ENCODE measurements at places on chromosomes 4 and X.
A peak's percentile ranks its signal among the peaks of the same experiment; 100 is the strongest.

GRCh38 chr4:101128473-101128872 lies 218.9 kb downstream of the PPP3CA start:
- DNase-seq, result no peak

- DNase-seq, result peak; percentile 88
Observed at GRCh38 chrX:72306851-72307645, 1.3 kb upstream of the CITED1 start.

- DNase-seq, result no peak
Observed at GRCh38 chr4:47642985-47643760, 158.1 kb downstream of the ATP10D start.

GRCh38 chrX:153848325-153848724 lies 18.0 kb upstream of the PDZD4 start:
- no peak for DNase-seq

DNA sequence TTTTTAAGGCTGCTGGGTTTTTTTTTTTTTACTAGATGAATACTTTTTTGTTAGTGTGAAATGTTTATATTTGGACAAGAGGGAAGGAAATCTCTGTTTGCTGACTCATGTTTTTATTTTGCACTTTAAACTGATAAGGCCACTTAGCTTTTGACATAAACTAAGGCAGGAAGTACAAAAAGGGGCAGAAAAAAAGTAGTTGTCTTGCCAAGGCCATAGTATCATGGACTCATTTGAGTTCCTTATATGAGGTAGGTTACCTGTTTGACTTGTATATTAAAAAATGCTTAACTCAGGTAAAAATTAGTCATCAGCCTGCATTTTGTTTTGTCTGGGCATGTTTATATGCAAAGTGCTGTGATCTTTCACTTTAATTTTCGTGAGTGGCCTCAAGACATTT lies 26.0 kb downstream of the SMAD1 start:
- DNase-seq, result no peak

GRCh38 chr4:118718511-118719170 lies 33.4 kb downstream of the METTL14 start:
- no peak for DNase-seq

GRCh38 chr4:130210864-130211263 lies 1114.9 kb downstream of the C4orf33 start:
- no peak for DNase-seq

DNA sequence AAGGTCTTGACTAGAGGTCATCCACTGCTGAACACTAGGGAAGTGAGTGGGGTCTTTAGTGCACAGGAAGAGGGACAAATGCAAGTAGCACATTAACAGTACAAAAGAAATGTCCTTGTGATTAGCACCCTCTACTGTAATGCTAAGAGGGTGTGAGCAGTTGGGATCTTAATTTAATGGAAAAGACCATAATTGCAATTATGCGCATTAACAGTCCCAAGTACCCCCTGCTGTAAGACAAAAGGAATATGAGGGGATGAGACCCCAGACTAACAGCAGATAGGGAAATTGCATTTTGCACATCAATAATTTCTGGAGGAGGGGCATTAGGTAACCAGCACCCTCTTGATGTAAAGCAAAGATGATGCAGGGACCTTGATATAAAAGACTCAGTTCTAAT lies 285.0 kb downstream of the CHIC1 start:
- DNase-seq, result no peak

DNA sequence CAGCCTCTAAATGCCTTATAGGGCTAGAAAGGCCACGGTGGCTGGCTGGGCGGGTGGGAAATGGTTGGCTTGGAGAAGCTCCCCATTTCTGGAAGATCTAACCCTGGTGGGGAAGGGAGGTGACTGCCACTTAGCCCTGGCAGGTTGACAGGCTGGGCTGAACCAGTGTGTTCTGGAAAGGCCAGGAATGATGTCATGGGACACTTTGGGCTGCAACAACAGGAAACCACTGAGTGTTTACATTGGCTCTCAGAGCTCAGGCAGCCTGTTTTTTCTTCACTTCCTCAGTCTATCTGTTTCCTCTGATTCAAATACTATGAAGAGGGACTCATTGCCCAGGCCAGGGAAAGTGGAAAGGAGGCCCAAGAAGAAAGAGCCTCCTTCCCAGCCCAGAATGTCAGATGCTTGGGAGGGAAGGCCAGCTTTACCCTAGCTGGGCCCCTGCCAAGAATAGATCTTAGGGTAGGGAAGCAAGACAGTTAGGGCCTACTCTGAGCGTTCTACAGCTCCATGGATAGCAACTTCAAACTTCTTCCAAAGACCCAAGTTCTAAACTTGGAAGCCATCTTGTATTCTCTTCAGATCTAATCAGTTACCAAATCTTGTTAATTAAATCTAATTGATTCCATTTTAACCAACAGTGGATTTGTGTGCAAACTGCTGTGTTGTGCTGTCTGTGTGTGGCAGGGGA lies 65.8 kb upstream of the MSN start:
- DNase-seq, result no peak

- peak; percentile 22 for DNase-seq
Observed at GRCh38 chr4:128552586-128552907, 257.0 kb upstream of the JADE1 start.

DNA sequence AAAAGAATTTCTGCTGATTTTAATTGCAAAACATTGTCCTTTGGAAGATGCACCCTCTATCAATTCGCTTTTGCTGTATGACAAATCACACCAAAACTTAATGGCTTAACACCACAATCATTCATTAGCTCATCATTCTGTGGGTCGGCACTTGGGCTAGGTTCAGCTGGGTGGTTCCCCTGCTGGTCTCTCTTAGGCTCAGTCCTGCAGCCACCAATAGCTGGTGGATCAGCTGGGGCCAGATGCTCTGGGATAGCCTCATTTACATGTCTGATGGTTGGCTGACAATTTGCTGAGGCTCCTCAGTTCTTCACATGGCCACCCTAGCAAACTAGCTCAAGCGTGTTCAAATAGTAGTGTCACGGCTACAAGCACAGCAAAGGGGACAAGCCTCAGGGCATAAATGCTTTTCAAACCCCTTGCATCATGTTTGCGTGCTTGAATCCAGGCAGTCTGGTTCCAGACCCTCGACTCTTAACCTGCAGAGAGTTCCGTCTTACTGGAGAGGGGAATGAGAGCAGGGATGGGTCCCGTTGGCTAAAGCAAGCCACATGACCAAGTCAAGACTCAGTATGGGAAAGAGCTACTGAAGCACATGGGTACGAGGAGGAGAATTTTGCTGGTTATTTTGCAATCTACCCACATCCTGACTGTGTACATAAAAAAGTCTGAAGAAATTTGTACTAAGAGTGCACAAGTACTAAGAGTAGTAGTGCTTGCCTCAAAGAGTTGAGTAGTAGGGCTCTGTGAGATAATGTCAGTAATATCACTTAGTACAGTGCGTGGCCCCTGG lies 7.5 kb upstream of the ACSL1 start:
- DNase-seq, result peak; percentile 6
